ENCODE measurements at places on chromosomes 5 and 9.

GRCh38 chr5:133794771-133795415 is 173.5 kb downstream of the C5orf15 start:
- no peak for DNase-seq

DNA sequence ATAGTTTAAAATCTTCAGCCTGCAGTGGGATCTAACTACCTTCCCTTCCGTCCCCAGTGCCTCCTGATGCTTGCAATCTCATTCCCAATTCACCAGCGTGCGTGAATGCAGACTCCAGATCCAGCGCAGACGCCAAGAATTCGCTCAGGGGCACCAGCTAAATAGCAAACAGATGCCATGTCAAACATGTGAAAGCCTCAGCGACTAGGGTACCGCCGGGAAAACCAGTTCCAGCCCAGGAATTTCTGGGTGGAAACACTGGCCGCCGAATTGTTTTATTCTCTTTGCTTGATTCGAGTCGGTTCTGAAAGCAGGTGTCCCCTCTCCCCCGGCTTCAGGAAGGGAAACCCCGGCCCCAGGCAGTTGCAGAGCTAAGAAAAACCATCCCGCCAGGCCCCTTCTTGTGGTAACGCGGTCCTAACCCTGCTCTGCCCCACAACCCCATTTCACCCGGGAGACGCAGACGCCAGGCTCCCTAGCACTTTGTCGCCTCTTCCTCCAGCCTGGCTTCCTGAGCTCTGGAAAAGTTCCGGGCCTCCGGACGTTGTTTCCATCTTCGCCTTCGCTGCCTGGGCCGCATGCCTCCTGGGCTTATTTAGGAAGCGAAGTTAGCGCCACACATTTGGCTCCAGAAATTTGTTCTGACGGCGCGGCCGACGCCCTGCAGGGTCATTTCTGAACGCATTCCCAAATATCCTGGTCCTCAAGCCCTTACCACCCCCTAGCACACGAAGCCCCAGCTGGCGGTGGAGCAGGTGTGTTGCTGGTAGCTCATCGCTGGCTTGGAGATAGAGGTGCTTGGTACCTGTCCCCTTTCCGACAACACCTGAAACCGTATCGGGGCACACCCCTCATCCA is 665 bp upstream of the LVRN start:
- DNase-seq: no peak

- DNase-seq: no peak
Measured at GRCh38 chr5:42960506-42960905, 79.6 kb downstream of the ANXA2R start.

DNA sequence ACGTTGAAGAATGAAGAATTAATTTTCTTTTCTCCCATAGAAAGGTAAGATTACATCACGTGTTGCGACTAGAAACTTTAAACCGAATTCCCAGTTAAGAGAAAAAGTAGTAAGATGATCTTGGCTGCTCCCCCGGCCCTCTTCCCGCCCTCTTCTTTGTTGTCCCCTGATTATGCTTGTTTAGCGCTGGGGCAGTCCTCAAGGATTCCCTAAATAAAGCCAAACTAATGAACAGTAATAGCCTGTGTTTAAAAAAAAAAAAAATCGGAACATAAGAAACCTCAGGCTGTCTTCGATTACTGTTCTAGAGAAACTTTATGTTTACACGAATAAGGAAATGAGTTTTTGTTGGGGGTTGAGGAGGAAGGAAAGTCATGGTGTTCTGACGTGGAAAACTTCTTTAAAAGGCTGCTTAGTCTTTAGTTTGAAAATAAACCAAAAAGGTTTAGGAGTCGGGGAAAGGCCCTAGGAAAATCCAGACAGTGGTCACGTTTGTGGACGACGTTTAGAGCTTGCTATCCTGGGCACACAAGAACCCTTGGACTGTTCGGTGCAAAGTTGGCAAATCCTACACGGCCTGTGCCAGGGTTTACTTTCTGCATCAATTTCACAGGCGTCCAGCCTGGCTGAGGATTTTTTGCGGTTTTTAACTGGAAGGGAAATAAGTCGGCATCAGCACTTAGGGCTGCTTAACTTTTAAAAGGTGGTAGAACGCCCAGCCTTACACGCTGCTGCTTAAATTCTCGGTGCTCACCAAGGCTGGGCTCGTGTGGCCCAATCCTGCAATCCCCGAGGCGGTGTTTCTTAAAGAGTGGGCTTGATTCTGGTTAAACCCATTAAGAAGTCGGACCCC is 1.1 kb upstream of the MAT2B start:
- no peak for DNase-seq

DNA sequence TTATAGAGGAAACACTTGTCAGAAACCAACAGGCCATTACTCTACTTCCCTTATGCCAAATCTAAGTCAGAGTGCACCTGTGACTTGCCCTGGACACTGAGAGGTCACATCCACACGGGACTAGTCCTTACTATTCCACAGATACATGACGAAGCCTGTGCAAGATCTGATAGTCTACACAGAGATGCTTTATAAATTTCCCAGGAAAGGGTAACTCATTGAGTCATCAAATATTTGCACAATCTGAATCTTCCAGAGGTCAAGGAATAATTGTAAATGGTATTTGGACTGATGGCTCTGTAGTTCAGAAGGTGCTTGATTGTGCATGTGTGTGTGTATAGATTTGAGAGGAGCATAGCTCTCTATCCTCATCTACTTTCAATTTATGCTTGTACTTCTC is 55.2 kb upstream of the JAK2 start:
- DNase-seq: no peak

- DNase-seq: no peak
Measured at GRCh38 chr9:87179553-87180340, 232.4 kb upstream of the GAS1 start.

GRCh38 chr9:137372693-137373610 is 50.0 kb downstream of the EXD3 start:
- DNase-seq: no peak

GRCh38 chr9:83327750-83328622 is 210.2 kb downstream of the FRMD3 start:
- DNase-seq: no peak

DNA sequence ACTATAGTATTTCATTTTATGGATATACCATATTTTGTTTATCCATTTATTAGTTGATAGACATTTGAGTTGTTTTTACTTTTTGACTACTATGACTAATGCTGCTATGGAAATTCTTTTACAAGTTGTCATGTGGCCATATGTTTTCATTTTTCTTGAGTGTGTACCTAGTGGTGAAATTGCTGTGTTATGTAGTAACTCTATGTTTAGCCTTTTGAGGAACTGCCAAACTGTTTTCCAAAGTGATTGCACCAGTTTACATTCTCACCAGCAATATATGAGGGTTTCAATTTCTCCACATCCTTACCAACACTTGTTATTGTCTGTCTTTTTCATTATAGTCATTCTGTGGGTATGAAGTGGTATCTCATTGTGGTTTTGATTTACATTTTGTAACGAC is 75.4 kb downstream of the GRIA1 start:
- no peak for DNase-seq

DNA sequence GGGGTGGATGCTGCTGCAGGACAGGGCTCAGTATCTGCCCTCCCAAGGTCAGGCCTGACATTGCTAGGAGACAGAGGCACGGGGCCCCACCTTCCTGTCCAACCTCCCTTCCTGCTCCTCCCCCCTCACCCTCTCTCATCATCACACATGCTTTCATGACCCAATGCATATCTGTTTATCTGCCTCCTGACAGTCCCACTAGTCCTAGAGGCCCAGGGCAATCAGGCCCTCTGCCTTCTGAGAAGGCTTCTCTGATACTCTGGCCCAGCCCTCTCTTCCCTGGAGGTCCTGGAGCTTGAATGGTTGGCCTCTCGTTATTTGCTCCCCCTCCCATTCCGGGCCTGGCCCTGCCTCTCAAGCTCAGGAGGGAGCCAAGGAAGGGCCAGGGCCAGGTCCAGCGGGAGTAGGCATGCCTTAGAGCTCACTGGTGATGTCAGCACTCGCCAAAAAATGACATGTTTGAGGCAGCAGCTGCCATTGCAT is 90.6 kb upstream of the SAP30L start:
- DNase-seq: no peak

DNA sequence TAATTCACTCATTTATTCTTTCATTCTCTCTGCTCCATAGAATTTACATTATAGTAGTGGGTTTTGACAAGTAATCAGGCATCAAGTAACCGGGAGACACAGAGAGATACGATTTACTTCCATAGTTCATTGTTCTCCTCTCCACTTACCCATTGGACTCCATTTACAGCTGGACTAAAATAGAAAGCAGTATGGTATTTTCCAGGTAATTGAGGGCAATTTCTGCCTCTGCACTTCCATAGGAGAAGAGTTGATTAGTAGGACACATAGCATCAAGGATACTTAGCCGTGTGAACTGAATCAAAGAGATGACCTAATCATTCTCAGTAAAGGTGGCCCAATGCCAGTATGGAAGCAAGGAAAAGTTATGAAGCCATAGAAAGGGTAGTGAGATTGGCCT is 244.4 kb downstream of the COX7C start:
- DNase-seq: no peak

- DNase-seq: no peak
Measured at GRCh38 chr9:123376218-123377071, 20.4 kb downstream of the CRB2 start.

GRCh38 chr9:112780450-112781036 is 30.0 kb downstream of the SNX30 start:
- no peak for DNase-seq

DNA sequence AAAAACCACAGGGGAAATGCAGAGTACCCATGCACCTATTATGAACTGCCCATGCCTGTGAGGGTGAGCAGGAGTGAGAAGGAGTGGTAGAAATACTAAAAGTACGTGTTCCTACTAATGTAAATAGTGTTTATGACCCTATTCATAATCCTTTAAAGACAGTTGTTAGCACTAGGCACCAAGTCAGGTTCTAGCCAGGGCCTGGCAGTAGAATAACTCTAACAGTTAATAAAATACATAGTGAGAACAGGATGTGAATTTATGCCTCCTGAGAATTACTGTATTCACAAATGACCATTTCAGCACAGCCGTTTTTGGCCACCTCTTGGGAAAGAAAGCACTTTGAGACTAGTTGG is 103.2 kb upstream of the TARS1 start:
- no peak for DNase-seq

- no peak for DNase-seq
Measured at GRCh38 chr5:62506659-62507460, 71.8 kb upstream of the LRRC70 start.

DNA sequence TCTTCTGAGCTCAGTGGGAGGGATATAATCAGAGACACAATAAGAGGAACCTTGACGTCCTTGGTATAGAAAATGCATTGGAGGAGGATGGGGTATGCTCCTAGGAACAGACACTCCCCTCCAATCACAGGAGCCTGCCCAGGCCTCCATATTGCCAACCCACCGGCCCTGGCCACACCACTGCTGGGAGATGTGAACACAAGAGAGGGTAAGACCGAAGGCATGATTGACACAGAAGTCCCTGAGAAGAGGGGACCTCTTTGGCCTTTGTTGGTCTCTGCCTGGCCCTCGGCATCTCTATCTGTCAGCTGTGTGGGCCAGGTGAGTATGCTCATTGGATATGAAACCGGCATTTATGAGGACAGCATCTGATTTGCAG is 62.0 kb downstream of the CRB2 start:
- DNase-seq: no peak

DNA sequence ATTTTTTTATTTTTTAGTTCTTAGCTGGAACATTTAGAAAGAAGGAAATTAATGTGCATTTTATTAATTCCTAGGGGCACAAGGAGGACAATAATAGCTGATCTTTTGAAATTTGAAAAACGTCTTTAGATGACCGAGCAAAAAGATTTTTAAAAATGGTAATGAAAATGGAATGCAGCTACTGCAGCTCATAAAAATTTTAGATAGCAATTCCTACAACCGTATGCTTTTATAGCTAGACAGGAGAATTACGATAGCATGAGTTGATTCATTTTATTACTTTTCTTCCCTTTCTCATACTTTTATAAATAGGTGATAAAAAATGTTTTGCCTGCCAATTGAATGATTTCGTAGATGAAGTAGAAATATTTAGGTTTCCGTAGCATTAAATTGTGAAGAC is 13.7 kb upstream of the RUFY1 start:
- no peak for DNase-seq

GRCh38 chr9:18385696-18386490 is 88.1 kb upstream of the ADAMTSL1 start:
- no peak for DNase-seq

DNA sequence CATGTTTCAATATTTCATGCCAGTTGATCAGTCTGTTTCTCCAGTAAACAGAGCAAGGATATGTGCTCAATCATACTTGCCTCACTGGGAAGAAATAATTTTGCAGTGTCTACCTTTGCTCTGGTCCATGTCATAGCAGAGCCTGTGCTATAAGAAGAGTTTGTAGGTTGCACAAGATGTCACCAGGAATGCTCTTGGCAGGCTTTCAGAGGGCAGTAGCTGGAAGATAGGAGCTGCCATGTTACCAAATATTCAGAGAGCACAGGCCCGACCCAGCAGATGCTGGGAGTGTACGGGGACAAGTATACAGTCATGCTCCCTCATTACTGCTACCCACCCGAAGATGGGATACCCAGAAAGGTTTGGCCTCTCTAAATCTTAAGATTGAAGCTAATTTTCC is 102.7 kb downstream of the UGCG start:
- no peak for DNase-seq

DNA sequence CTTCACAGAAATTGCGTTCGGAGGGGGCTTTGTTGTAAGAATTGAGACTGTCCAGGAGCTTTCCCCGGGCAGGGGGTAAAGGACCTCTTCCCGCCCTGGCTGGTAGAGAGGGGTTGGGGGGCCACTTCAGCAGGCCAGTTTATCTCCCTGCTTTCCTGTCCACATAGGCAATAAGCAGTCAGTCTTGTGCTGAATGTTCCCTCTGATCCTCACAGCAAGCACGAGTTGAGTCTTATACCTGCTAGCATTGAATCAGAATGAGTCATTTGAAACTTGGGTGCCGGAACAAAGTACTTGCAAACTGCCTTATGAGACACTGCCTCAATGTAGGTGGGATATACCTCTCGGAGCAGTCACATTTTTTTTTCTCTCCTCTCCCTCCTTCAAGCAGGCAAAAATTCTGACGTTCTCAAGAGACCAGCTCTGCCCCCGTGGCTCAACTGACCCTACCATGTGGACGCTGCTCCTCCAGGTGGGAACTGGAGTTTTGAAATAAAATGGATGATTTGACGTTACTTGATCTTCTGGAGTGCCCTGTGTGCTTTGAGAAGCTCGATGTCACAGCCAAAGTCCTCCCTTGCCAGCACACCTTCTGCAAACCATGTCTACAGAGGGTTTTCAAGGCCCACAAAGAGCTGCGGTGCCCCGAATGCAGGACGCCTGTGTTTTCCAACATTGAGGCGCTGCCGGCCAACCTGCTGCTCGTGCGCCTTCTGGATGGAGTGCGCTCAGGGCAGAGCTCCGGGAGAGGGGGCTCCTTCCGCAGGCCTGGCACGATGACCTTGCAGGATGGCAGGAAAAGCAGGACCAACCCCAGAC is 1.3 kb downstream of the SH3RF2 start:
- no peak for DNase-seq
